ENCODE measurements at places on chromosomes 11 and 22.

- no peak for DNase-seq
Observed at GRCh38 chr11:37804666-37805065, 1206.6 kb upstream of the RAG2 start.

GRCh38 chr11:20707876-20708275 lies 38.5 kb downstream of the NELL1 start:
- no peak for DNase-seq

DNA sequence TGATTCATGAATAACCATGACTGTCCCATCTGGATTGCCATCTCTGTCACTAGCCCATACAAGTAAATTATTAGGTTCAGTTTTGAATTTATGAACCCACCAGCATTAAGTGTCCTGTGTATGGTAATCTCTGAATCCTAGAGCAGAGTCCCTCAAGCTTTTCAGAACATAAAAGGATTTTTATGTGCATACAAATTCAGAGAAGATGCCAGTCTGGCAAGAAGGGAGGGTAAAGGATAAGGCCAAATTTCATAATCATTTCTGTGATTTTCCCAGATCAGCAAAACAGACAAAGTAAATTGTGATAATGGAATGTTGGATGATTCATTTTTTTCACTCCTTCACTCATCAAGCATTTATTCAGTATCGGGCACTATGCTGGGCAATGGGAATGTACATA lies 371.1 kb upstream of the ARHGAP42 start:
- DNase-seq = no peak

- no peak for DNase-seq
Observed at GRCh38 chr22:48485149-48486133, 1342.2 kb downstream of the BRD1 start.

- no peak for DNase-seq
Observed at GRCh38 chr22:39994566-39995392, at the start of gene FAM83F. Gene FAM83F (plus strand): TSS chr22:39994954. CDS start chr22:39995043, 89 bp downstream.

DNA sequence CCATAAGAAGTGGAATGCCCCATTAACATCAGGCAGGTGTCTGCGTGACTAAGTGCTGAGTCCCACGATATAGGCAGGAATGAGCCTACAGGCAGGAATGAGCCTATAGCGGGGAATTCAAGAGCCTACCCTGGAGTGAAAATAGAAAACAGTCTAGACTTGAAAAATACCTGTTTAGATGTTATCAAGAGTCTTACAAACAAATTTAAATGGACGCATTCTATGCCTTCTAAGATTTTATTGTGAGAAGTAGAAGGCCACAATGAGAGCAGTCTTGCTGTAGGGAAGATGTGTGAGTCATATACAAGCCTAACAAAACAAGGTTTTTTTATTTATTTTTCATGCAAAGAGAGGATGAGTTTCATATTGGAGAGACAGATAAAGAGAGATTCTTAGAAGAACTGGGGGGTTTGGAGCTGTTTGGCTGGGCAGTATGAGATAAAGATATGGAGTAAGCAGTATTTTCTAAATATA lies 200.8 kb upstream of the ZC3H12C start:
- no peak for DNase-seq

GRCh38 chr11:70140711-70141485 lies 62.2 kb upstream of the FADD start:
- DNase-seq = no peak
